G401 (cell line): ENCODE measurements at places on chromosomes 4 and X. TPM values are rescaled to one million over a fixed set of nuclear protein-coding genes. Genes with fewer than 3 reads are reported as not detected.

GRCh38 chr4:26885912-26886274 lies 25.3 kb downstream of the STIM2 start:
- no peak for DNase-seq

Gene PCSK1N
- total RNA-seq: 3.5 TPM in 1 of 2 replicates, not detected in the other

Gene AMBN
- not detected in 2 replicates for total RNA-seq

Gene SPON2
- total RNA-seq: 3.2 TPM in 1 of 2 replicates, not detected in the other

Gene VCX3B
- total RNA-seq: 0.92 TPM in 1 of 2 replicates, not detected in the other
